Cardiac muscle cell (in vitro differentiated cells and primary cell): ENCODE measurements at places on chromosomes 2 and 18. TPM values are rescaled to one million over a fixed set of nuclear protein-coding genes. Genes with fewer than 3 reads are reported as not detected.

GRCh38 chr2:27681841-27682240 lies 18.2 kb downstream of the SLC4A1AP start:
- DNase-seq: peak; percentile 49

GRCh38 chr2:5365871-5366461 lies 326.2 kb upstream of the SOX11 start:
- peak; percentile 1 for DNase-seq

DNA sequence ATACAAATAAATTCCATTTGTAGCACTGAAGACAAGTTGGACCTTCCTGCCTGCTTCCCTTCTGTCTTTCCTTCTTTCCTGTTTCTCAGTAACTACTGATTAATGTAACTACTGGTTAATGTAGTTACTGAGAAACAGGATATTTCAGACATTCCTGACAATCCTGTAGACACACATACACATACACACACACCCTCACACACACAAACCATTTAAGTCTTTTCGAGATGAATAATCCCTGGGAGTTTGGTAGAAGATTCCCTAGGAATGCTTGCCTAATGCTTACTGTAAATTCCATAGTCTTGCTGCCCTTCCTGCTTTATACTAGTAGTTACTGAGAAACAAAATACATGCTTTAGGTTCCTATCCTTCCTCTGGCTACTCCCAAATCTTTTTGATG lies 83.9 kb downstream of the PIK3C3 start:
- peak; percentile 88 for DNase-seq

DNA sequence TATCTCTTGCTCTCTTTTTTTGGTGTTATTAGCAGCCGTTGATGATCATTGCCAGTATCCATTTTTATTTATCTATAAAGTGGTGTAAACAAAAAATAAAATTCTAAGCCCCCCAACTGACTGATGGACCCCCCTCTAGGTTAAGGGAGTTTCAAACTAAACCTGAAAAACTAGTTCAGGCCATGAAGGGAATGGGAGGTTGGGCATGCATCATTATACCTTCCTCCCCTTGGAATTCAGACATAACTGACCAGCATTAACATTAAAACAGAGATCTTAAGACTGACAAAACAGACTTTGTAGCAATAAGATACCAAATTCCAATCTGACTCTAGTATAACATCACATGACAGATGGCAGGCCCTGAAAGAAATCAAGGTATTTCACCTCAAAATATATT lies 20.2 kb downstream of the RALBP1 start:
- DNase-seq: no peak

DNA sequence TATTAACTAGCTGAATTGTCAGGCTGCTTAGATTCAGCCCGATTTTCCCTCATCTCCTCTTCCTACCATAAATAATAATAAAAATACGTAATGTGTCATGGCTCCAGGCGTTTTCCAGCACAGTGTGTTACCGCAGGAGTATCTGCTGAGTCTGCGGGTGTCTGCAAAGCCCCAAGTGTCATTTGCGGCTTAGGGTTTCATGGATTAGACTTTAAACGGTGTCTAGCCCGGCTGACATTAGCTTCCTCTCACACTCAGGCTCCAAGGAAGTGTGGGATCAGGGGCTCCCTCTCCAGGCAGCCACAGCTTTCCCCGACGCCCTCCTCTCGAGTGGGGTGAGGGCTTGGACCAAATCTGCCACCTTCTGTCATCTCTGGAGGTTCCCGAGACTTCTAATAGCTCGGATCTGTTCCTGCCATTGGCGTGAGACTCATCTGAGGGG lies 14.1 kb upstream of the HOXD1 start:
- no peak for DNase-seq

- DNase-seq: no peak
These were observed 807.8 kb upstream of the CHAC2 start for GRCh38 chr2:52959801-52960200.

DNA sequence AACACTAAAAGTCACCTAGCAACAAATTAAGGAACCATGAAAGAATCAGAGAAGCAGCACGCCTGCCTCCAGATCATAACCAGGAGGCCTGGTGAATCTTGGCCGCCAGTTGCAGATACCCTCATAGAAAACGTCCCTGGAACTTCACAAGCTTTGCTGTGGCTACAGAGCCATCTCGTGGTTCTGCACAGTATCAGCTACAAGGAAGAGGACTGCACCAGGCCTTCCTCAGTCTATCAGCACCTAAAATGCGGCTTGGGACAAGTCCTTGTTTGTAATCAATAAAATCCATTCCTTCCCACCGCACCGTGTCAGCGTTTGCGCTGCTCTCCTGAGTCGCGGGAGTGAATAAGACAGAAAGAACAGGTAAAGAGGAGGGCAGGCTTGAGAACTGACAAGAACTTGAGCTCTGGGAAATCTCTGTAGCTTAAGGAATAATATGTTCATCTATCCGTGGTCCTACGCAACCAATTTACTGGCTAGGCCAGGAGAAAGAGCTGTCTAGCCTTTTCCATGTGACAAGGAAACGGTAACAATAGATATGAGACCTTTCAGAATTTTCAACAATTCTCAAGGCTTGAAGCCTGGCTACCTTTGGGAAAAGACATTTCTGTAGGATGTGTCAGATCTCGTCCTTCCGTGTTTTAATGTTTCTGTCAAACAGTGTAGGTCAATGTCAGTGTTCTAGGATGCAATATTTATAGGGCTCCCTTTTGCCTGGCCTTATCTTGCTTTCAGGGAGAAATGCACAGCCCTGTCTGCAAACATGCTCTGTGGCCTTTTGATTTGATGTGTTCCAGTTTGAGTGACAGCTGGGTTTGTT lies 128.5 kb upstream of the RAB12 start:
- DNase-seq: peak; percentile 84

DNA sequence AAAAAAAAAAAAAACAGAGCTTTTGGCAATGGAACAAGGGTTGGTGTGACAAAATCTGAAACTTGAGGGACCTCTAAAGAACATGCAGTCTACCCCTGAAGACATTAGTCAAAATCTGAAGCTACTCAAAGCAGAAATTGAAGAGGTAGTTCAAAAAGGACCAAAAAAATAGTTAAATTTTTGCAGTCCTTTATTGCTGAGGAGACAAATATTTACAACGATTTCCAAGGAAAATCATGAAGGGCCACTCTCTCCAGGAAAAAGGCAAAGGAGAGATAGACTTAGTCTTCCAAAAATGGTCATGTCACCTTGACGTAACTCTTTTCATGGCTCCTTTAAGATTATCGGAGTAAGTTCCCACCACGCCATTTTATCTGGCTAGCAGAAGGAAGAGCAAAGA lies 452.0 kb downstream of the XIRP2 start:
- no peak for DNase-seq

GRCh38 chr2:141162314-141162713 lies 968.5 kb downstream of the LRP1B start:
- no peak for DNase-seq

GRCh38 chr2:43461453-43462073 lies 134.3 kb downstream of the THADA start:
- DNase-seq: no peak

DNA sequence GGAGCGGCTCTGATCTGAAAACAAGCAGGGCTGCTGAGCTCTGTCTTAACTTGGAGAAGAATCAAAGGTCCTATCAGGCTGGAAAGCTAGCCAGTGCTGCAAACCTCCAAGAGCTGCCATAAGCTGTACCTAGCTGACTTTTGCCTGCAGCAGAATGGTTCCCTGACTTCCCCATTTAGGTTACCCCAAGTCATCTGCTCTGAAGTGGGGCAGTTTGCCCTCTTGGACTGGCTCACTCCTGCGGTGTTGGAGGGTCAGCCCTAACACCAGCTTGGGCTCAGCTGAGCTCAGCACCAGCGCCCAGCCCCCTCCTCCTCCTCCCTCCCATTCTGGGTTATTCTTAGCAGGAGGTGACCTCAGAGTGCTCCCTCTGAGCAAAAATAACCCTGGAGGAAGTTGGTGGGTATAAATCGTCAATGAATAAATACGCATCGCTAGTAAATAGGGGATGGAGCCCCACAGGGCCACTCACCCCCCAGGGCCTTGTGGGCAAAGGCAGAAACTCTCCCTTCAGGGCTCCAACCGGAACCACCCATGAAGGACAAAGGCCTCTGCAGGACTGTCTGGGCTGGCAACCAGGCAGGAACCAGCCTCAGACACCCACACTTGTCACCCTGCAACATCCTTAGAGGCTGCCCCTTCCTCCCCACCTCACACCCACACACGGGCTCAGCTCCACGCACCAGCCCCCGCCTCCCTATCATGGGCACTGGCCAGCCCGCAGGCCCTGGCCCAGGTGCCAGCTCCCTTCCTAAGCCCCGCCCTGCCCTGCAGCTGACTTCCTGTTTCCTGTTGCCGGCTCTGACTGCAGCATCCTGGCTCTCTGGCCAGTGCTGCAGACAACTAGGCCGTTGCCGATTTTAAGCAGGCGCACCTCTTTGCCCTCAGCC lies 46.9 kb downstream of the DNMT3A start:
- DNase-seq: peak; percentile 69

- no peak for DNase-seq
These were observed 590.9 kb upstream of the ZEB2 start for GRCh38 chr2:145110668-145111356.

GRCh38 chr2:71008342-71008741 lies 13.7 kb upstream of the TEX261 start:
- DNase-seq: no peak

- DNase-seq: peak; percentile 40
These were observed 546 bp downstream of the CHPF start for GRCh38 chr2:219542931-219543595.

- DNase-seq: no peak
These were observed 32.1 kb downstream of the RNMT start for GRCh38 chr18:13758622-13759021.

NGEF gene
- polyA plus RNA-seq: 2.0 and 5.6 TPM in 2 replicates

MAP3K20 gene
- polyA plus RNA-seq: 169 and 291 TPM in 2 replicates

MEIS1 gene
- polyA plus RNA-seq: 121 and 149 TPM in 2 replicates

IL37 gene
- not detected in 2 replicates for polyA plus RNA-seq

CROCC2 gene
- polyA plus RNA-seq: not detected in 2 replicates

CLIP4 gene
- polyA plus RNA-seq: 4.2 and 7.9 TPM in 2 replicates
